ENCODE measurements at places on chromosomes 3 and 15.

GRCh38 chr3:17232442-17232841 lies 347.7 kb downstream of the PLCL2 start:
- DNase-seq: no peak

GRCh38 chr3:10189557-10190354 lies 25.0 kb downstream of the IRAK2 start:
- DNase-seq: no peak

- peak; percentile 28 for DNase-seq
These were observed 547 bp downstream of the WNT7A start for GRCh38 chr3:13879102-13879945.

DNA sequence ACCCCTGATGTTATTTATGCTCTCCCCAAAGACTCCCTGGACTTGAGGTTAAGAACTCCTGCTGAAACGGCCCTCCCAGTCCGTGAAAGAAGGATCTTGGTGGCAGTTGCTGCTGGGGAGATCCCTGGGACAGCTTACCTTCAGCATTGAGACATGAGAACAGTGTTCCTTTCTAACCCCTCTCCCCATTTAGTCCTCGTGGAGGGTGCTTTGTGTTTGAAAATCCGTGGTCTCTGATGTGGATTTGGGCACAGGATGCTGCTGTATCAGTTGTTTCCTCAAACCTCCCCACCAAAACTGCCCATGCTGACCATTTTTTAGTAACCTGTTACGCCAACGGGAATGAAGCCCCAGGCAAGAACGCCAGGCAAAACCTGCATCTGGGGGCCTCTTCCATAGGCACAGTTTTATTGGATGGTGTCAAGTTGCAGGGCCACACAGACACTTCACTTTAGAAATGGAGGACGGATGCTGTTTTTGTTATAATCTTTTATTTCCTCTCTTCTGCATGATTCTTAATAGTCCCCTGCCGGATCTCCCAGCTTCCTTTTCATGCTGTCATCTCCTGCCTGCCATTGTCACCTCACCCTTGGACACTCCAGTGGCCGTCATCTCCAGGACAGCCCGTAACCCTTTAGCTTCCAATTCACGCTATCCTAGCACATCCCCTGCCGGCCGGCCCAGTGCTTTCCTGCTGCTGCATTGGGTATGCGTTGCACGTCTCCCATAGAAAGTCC lies 31.7 kb upstream of the CEMIP start:
- DNase-seq: no peak

DNA sequence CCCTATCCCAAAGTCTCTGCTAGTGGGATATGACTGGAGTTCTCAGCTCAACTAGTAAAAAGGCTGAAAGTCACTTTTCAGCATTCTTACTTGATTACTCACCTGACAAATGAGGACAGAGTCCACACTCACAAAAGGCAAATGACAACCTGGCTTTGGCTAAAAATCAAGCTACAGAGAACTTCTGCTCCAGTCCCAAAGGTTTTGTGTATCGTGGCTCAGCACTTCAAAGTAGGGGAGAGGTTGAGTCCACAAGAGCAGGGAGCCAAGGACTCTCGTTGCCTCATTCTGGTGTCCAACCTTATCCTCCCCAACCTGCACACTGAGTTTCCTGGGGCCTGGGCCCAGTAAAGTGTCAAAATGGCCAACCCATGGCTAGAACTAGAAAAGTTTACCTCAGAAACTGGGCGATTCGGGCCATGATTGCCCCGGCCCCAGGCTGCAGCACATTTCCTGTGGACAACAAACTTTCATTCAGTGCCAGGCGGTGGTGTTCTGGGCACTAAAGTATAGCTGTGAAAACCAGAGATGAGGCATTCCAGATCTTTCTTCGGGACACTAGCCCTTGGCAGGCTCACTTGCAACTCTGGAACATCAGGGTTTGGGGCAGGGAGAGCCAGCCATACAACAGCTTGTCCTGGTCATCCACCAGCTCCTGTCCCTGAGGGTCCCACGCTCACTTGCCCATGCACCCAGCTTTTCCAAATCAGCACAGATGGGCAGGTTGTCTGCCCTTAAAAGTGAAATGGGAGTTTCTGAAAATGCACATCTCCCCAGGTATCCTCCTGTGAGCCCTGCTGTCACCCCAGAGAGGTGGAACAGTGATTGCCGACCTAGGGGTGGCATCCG lies 3.1 kb downstream of the ACAA1 start:
- DNase-seq: no peak

DNA sequence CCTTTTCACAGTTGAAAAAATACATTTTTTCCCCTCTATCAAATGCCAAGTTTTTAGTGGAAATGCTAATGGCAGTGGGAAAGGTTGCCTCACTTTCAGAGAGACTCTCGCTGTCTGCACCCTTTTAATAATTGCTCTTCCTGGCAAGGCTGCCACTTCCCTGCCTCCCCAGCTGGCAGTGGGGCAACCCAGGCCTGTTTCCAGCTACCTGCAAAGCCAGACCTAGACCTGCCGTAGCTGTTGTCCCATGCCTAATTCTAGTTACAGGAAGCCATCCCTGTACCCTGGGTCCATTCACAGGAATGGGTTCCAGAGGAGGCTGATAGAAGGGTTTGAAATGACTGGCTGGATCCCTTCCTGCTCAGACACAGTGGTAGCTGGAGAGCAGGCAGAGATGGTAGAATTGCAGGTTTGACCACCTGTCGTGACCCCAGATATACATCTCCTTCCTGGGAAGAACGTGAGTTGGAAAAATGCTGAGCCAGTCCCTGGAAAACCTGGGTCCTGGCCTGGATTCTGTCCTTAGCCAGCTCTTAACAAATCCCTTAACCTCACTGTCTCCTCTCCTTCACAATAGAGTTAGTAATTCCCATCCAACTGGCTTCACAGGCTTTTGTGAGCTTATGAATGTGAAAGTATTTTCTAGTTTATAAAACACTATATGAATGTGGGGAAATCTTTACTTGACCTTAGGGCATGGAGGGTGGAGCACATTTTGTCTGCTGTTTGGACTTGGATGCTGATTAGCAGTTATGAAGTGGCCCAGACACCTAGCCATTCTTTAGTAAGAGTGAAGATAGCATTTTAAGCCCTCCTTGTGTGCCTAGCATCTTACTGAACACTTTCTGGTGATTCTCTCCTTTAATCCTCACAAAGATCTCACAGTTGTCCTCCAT lies 12.9 kb upstream of the ALPK3 start:
- no peak for DNase-seq

DNA sequence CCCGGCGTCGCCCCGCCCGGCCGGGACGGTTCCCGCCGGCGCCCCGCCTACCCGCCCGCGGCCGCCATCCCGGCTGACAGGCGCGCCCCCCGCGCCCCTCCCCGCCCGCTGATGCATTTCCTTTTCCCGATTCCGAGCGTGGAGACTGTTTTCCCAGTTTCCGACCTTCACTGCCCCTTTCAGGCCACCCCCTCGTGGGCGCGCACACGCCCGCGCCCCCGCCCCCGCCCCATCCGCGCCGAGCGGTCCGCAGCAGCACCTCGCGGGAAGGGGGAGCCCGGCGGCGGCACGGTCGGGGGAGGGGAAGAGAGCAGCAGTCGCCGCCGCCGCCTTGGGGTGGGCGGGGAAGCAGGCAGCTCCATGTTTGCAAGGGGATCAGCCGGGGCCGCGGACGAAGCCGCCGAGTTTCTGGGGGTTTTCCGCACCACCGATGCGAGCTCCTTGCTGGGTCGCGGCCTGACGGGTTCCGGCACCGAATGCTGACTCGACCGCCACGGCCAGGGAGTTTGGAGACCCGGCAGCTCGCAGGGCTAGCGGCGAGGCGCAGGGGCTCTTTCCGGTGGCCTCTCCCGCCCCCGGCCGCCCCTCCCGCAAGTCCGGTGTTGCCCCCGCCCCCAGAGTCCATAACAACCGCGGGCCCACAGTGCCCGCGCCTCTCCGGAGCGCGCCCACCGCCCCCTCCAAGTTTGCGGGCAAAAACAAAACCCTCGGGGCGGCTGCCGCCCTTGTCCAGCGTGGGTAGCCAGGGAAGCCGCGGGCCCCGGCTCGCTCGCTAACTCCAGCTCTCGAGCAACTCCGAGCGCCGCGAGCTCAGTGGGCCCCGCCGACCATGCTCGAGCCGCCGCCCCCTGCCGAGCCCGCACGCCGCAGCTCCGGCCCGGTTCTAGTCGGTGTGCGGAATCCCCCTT lies 3.2 kb upstream of the SIN3A start:
- DNase-seq: peak; percentile 85

Measured in stimulated activated CD4-positive, alpha-beta T cell treated with anti-CD3 and anti-CD28 coated beads, Interleukin-4, amount 100 ng/mL, for 1 hour (primary cell).